ENCODE measurements at places on chromosomes 5 and 9.

- ATAC-seq = no peak
These were observed 326.0 kb downstream of the NPR3 start for GRCh38 chr5:33037076-33037475.

GRCh38 chr5:9409413-9409960, 136.4 kb downstream of the SEMA5A start:
- ATAC-seq = no peak

- ATAC-seq = no peak
These were observed 24.0 kb upstream of the C5orf63 start for GRCh38 chr5:127097278-127097677.

DNA sequence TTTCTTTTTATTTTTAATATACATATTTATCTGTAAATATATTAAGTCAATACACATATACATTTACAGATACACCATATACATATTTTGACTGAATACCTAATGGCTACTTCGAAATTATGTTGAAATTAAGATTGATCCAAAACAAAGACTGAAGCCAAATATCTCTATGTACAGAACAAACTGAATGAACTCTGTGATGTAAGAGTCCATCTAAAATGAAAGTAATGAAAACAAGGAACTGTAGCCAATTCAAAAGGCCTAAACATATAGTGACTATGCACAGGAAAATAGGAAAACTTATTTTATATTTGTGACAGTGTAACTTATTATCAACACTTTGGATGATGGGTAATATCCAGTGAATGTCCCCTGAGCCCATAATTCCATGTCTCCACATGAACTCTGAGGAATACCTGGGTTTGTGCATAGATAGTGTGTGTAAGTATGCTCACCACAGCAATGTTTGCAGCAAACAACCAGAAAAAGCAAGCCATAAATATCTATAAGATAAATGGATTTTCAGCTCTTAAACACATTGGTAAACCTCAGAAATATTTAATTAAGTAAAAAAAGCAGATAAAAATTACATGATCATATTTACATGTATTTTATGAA, 517.2 kb upstream of the CDH6 start:
- ATAC-seq = no peak

DNA sequence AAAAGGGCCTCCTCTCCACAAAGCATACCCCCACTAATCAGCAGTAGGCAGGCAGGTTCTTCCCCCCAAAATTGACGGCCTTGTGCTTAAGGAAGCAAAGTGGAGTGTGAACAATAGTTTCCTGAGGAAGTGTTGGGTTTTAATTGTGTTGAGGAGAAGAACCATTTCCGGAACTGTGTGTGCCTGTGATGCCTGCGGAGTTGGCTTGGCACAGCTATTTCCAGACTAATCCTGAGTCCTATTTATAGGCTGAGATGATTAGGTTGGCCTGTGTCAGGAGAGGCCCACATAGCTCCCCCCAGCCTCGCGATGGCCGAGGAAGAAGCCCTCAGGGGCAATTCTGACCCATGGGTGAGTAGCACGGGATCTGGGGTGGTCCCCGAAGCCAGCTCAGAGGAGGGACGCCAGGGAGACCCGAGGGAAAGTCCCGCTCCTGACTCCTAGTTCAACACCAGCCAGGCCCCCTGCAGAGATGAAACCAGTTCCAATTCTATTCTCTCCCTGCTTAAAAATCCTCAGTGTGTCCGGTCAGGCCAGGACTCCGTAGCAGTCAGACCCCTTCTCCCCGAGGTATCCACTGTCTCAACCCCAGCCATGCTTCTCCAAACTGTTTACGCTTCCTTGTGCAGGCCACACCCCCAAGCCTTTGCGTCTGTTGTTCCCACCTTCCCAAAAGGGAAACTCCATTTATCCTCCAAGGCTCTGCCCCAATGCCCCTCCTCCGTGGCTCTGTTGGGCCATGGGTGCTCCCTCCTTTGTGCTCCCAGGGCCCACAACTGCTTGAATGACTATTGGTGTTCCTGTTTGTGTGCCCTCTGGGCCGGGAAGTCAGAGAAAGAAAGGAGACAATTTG, 18.1 kb downstream of the GSN start:
- ATAC-seq = no peak

Measured in activated CD4-positive, CD25-positive, alpha-beta regulatory T cell treated with anti-CD3 and anti-CD28 coated beads, Interleukin-2, amount 50 U/mL, for 24 hours (primary cell).